ENCODE measurements at places on chromosomes 7 and 10. TPM values are rescaled to one million over a fixed set of nuclear protein-coding genes. Genes with fewer than 3 reads are reported as not detected.

- DNase-seq, result no peak
Measured at GRCh38 chr7:70700055-70700940, 431.6 kb upstream of the GALNT17 start.

DNA sequence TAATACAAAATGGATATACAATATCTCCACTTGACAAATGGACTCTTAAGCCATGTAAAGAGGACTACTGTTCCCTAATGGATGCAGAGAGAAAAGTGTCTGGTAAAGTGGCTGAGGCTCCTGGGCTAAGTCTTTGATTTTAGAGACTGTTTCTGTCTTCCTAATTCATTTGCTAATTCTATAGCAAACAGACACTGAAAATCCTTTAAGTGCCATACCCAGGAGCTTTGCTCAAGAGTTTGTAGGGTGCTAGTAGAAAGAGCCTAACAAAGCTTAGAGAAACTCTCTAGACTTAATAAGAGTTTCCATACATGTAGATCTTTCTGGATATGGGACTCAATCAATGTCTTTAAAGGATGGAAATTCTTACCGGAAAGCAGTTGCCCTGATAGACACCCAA, 16.7 kb downstream of the CEP55 start:
- DNase-seq, result no peak

DNA sequence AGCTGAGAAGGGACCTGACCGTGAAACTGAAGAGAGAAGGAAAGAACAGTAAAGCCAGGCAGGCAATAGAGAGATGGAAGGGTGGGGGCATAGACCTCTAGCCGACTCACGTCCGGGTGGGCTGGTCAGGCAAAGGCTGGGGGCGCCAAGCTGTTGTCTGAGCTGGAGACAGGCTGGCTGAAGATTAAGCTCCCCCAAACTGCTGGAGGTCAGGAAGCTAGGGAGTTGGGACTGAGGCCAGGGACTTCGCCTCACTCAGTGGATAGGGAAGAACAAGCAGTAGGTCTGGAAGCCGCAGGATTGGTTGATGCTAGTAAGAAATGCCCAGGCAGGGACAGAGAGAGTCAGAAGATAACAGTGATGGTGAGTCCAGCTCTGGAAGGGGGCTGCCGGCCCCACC, 5.3 kb downstream of the PITX3 start:
- DNase-seq, result no peak

DNA sequence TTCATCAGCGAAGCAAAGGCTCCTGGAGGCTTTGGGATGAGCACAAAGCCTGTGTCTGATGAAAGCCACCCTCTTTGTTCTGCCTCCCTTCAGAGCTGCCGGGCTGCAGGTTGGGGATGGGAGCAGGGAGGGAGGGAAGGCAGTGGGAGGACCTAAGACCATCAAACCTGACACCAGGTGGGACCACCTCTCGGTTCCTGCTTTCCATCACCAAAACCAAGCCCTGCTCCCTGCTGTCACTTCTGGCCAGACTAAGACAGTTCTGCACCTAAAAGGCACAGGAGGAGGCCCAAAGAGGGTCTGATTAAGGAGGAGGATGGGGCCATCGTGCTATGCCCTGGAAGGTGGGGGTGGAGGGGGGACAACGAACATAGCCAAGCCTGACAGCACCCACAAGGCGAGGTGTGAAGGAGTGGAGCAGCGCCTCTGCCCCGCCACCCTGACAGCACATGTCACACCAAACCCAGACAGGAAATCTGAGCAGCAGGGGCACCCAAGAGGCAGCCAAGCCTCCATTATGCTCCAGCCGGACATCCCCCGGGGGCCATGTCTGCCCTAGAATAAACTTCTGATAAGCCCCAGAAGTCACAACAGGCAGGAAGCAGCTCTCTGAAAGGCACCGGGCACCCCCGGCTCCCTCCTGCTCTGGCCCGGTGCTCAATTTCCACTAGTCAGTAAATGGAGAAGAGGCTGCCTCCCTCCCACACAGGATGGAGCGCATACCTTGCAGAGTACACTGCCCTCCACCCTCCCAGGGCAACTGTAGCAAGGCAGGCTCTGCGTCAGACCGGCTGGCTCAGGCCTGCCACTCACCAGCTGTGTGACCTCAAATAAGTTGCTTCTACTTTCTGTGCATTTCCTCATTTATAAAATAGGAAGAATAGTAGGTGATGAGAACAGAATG, 48.9 kb downstream of the DLG5 start:
- DNase-seq, result peak; percentile 56

- DNase-seq, result no peak
Measured at GRCh38 chr10:128095027-128095752, 31.0 kb downstream of the MKI67 start.

GRCh38 chr7:86025807-86026206, 617.9 kb upstream of the GRM3 start:
- no peak for DNase-seq

GRCh38 chr7:28774261-28774988, 183.7 kb downstream of the TRIL start:
- DNase-seq, result no peak

- peak; percentile 67 for DNase-seq
Measured at GRCh38 chr7:30708983-30709382, 26.7 kb upstream of the CRHR2 start.

GRCh38 chr10:43437141-43437870, 395 bp downstream of the ZNF487 start:
- DNase-seq, result no peak

GRCh38 chr7:50274361-50274760, 30.2 kb upstream of the IKZF1 start:
- no peak for DNase-seq

DNA sequence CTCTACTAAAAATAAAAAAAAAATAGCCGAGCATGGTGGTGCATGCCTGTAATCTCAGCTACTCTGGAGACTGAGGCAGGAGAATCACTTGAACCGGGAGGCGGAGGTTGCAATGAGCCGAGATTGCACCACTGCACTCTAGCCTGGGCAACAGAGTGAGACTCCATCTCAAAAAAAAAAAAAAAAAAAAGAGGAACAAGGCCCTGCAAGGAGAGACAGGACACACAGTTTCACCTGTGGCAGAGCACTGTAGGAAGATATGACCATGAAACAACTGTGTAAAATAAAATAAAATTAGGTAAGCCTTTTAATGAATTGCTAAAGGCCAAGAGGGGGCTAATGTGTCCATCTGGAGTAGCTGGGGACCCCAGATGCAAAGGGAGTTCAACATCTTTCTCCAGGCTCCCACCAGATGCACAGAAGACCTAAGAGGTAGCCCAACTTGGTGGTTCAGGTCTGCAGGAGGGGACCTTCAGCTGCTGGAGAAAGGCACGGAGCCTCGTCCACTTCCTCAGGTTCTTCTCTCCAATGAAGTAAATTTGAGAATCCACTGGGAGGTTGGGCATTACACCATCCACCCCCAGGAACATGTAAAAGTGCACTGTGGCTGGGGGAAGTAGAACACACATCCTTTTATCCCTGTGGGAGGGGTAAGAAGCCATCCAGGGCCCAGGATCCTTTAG, 12.7 kb downstream of the PPIF start:
- no peak for DNase-seq

DNA sequence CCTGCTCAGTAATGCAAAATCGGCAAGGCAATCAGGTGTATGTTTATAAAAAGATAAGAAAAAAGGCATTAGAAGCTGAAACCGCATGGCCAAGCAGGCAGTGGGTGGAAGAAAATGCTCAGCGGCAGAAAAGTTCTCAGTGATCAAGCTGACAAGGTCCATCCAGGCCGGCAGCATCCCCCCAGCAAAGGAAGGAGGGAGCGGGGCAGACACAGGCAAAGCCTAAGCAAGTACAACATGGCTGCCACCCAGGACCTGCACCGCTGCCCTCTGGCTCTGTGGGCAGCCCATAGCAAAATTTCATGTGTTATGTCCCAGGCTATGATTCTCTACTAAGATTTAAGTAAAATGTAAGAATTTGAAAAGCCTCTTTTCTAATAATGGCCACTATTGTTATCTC, 45.4 kb downstream of the MRPS24 start:
- no peak for DNase-seq

- no peak for DNase-seq
Measured at GRCh38 chr10:6769704-6770417, 189.8 kb upstream of the PRKCQ start.

- no peak for DNase-seq
Measured at GRCh38 chr7:96887426-96887825, 117.9 kb upstream of the DLX6 start.

DNA sequence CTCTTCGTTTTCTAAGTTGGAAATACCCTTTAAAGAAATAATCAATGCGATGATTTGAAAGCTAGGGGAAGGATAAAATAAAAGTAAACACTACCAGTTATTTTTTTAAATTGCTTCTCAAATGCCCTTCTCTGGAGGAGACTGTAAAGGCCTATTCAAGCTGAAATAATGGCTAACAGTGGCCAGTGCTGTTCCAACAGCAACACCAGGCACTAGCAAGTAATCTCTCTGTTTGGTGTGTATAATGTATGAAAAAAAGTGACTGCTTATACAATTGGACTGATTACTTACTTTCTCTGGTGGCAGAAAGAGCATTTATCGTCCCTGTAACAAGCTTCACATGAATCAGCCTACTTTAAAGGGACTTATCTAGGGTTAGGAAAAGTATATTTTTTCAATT, 102.7 kb downstream of the CSTF2T start:
- DNase-seq, result no peak

- no peak for DNase-seq
Measured at GRCh38 chr7:94069162-94069739, 65.1 kb upstream of the BET1 start.

GRCh38 chr10:84292502-84292901, 35.9 kb upstream of the CCSER2 start:
- DNase-seq, result no peak

DNA sequence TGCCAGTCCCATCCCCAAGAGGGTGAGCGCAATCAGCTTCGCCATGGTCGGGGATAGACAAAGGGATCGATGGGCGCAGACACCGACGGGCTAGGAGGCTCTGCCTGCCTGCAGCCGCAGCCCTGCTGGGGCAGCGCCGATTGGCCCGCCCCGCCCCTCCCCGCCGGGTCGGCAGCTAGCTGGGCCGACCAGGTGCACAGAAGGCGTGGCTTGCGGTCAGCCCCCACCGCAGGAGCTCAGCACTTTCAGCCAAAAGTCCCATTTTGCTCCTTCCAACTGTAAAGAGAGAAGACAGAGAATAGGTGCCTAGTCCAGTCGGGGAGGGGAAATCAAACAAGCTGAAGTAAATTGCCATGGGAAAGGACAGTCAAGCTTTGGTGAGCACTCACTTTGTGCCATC, at the start of gene PON1:
TSS of gene PON1 (minus strand) at position 102 of the 400 bp plus-strand sequence. CDS start at position 45, 57 bp downstream.
- no peak for DNase-seq

DNA sequence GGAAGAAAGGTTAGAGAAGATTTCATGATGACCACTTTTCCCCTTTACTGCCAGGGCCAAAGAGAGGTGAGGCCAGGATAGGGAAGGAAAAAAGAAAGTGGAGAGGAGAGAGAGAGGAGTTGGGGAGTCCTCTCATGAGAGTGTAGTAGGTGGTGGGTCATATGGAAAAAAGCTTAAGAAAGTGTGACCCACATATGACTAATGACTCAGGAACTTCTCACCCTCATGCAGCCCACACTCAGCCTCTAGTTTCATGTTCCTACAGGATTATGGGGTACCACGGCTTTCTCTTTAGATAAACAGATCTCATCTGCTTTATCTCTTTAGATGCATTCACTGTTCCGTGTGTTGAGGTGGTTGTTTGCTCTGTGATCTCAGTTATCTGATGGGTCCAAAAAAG, 462.5 kb upstream of the IGFBP3 start:
- DNase-seq, result no peak

DNA sequence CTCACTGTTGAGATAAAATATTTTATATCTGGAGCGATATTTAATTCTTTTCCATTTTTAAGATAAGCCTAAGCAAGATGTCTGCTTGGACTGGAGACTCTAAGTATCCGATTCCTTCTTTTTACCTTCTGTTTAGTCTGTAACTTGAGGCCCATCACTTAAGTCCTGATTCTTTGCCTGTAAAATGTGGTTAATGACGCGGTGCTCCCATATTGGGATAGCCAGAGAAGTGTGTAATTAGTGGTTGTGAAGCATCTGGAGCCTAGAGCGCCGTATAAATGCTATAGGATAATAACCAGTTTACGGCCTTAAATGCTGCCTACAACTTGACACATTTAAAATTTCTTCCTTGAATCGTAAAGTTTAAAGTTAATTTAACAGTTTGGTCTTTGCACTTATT, 132.9 kb downstream of the CHN2 start:
- DNase-seq, result no peak

DNA sequence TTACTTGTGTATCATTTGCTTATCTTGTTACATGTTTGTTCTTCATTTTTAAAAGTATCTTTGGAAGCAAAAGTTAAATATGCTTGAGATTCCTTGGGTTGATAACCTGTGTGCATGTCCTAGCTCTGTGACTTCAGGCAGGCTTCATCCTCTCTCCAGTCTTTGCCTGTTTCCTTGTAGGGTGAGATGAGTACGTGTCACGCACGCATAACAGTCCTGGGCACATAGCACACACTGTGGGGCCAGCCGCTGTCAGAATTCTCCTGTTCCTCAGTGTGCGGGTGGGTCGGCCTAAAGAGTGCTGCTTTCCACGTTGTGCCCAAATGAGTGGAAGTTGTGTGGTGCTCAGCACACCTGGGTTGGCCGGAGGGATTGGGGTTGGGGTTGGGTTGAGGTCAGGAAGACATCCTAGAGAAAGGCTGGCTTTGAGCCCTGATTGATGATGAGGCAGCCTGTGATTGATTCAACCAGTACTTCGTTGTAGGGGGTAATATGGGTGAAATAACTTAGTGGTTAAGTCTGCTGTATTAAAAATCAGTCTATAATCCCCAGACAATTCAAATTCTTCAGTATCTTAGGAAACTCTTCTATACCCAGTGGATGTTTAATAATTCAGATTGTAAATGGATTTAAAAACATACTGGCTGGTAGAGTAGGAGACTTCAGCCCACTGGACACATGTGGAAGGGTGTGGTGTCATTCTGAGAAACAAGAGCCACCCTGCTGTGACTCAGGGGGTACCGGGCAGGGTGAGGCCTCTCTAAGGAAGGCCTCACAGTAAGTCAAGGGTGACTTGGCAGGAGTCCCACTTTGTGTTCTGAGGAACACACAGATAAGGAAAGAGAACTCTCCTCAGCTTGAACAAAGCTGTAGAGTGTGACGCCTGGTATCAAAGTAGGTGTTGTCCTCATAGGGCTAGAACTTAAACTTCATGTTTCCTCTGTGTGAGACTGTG, 54.8 kb downstream of the DAGLB start:
- DNase-seq, result peak; percentile 79

DNA sequence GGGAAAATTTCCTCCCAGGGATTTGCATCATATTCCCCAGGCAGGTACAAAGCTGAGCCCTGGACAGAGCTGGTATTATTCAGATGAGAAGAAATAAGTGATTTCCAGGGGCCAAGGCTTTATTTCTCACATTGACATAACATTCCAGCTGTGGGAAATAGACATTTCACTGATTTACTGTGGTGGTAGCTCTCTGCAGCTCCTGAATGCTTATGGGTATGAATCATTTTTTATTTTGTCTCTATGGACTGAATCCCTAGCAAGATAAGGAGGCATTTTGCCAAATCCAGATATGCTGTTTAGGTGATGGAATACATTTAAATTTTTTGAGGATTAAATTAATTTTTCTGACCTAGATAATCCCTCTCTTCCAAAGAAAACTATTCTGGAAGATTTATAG, 97.9 kb downstream of the MTPN start:
- no peak for DNase-seq

GRCh38 chr10:58754469-58755339, 242.0 kb downstream of the BICC1 start:
- DNase-seq, result no peak

The CYP3A4 gene
- total RNA-seq, result 0.70 TPM

The DNAJC12 gene
- 5.4 TPM for total RNA-seq

The GRM3 gene
- total RNA-seq, result not detected
